ENCODE measurements at places on chromosomes 5 and 9.

- DNase-seq = no peak
These were observed 267.9 kb downstream of the PARP8 start for GRCh38 chr5:50934343-50934742.

DNA sequence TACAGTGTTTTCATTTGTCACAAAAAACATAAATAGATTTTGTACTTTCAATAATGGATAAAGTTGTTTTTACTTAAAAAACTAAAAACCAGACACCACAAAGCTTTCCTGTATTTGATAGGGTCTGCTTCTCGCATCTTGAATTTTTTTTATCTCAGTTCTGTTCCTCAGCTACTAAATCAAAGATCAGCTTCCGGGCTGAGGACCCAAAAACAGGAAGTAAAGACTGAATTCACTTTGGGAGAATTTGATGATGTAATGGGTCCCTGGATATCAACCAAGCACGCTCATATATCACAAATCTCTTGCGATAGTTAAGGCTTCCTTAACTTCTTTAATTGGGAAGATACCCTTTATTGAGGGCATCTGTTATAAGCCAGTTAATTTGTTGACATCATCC, 24.1 kb downstream of the ITK start:
- DNase-seq = no peak

DNA sequence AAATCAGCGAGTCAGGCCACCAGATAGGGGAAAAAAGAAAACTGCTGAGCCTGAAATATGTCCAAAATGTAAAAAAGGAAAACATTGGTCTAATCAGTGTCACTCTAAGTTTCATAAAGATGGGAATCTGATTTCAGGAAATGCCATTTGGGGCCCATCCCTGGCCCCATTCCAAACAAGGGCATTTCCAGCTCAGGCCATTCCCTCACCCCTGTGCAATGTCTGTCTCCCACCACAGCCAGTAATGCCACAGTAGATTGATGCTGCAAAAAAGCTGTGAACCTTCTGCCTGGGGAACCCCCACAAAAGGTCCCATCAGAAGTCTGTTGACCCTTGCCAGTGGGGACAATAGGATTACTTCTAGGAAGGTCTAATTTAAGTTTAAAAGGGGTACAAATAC, 199.6 kb downstream of the YTHDC2 start:
- DNase-seq = no peak

DNA sequence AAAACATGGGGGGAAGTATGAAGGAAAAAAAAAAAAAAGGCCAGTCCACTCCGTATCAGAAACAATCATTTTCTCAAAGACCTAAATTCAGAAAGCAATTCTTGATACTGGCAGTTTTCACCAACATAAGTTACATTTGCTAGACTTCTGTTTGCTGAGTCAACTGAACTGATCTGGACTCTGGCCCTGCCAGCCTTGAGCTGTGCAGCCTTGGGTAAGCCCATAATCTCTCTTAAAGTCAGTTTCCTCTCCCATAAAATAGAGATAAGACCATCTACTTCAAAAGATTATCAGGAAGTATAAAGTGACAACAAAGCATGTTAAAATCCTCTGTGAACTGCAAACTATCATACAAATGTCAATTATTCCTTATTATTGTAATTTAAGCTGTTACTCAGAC, 106.8 kb downstream of the MAPKAP1 start:
- no peak for DNase-seq

DNA sequence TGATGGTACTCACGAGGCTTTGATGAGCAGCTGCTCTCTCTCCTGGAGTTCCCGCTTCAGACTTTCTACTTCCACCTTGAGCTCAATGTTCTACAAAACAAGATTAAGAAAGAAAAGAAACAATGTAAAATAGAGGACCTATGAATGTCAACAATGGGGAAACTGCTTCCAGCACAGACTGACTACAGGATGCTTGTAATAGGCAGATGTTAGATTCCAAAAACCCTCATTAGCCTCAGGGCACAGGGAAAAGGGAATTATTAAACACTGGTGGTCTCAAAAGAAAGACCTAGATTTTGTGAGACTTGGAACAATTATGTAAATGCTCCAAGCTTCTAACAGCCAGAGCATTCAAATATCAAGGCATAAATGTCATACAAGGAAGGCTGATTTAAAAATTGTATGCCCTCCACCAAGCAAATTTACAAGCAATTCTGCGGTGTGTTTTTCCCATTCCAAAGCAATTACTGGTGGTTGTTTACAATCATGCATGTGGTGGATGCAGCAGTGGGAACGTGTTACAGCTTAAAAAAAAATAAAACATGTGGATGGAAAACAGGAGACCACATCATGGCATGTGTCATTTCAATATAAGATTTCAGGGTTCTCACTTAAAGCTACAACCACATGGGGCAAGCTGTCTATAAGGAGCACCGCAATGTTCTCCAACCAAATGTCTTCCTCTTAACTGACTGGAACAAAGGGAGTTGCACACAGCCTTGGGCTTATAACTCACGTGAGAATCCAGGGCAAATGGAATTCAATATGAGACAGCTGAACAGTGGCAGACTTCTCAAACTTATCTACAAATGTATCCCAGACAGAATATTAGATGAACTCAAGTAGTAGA, 34.0 kb downstream of the CDK5RAP2 start:
- no peak for DNase-seq
